AG08395 (cell line): ENCODE measurements at places on chromosomes 16 and 17.

DNA sequence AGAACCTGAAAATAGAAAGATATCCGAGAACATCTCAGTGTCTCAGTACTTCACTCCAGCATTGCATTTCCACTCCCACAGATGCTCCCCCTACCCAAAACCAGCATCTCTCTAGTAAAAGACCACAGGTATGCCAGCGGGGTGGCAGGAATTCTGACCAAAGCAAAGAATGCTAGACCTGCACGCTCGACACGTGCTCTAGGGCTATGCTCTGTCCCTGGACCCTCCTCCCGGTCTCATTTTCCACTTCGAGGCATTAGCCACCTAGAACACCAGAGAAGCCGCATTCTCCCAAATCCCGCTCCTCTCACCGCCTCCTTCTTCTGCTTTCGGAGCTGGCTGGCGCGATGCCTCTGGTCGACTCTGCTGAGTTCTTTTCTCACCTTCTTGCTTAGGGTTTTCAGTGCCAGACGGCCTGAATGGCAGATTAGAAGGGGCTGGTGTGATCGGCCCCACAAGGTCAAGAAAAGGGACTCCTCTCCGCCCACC is 487 bp downstream of the TSR1 start:
- peak; percentile 12 for DNase-seq

GRCh38 chr17:48307814-48308411 is 122.1 kb downstream of the SKAP1 start:
- DNase-seq: peak; percentile 63

DNA sequence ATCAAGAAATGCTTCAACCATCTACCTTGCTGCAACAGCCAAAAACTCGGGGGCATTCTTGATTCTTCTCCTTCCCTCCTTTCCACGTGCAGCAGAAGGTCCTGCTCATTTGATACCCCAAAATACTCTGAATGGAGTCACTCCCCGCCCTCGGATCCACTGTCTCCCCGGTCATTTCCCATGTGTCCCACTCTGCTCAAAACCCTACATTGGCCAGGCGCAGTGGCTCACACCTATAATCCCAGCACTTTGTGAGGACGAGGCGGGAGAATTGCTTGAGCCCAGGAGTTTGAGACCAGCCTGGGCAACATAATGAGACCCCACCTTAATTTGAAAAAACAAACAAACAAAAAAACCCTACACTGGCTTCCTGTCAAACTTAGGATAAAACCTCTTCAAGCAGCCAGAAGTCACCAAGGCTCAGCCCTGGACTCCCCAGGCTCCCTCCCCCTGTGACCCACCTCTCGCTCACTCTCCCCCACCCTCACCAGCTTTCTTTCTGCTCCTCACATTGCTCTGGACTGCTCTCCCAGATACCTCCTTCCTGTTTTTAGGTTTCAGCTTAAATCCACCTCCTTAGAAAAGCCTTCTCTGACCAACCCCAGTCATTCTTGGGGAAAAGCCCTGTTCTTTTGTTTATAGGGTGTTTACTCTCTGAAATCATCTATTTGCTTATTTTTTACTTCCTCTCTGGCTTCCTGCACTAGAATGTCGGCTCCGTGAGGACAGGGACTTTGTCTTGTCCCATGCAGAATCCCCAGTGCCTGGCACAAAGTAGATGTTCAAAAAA is 2.8 kb downstream of the SLC13A2 start:
- no peak for DNase-seq

DNA sequence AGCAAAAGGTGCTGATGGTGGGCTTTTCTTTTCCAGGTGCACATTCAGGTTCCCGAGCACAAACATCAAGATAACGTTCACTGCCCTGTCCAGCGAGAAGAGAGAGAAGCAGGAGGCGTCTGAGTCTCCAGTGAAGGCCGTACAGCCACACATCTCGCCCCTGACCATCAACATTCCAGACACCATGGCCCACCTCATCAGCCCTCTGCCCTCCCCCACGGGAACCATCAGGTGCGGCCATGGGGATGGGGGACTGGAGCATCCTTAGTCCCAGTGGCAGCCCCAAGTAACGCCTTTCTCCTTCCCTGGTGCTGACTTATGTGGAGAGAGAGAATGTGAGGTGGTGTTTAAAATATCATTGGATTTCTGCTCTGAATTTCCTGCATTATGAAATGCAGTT is 43.8 kb downstream of the FOXK2 start:
- no peak for DNase-seq

DNA sequence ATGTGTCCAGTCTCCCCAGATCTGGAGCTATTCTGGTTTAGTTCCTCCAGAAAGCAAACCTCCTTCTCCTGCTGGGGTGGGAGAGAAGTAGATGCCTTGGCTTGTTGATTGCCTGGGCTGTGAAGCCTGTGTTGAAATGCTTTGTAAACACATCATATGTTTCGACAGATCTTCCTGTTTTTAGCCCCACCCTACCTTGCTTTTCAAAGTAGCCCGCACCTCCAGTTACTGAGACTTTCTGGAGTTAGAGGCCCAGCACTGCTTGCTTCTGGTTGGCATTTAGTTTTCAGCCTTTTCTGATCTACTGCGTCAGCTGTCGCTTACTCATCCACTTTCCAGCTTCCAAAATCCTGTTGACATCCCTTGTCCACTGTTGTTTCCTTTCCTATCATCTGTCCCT is 17.9 kb upstream of the NDEL1 start:
- DNase-seq: no peak

GRCh38 chr17:50830352-50830751 is 5.0 kb upstream of the WFIKKN2 start:
- DNase-seq: no peak

DNA sequence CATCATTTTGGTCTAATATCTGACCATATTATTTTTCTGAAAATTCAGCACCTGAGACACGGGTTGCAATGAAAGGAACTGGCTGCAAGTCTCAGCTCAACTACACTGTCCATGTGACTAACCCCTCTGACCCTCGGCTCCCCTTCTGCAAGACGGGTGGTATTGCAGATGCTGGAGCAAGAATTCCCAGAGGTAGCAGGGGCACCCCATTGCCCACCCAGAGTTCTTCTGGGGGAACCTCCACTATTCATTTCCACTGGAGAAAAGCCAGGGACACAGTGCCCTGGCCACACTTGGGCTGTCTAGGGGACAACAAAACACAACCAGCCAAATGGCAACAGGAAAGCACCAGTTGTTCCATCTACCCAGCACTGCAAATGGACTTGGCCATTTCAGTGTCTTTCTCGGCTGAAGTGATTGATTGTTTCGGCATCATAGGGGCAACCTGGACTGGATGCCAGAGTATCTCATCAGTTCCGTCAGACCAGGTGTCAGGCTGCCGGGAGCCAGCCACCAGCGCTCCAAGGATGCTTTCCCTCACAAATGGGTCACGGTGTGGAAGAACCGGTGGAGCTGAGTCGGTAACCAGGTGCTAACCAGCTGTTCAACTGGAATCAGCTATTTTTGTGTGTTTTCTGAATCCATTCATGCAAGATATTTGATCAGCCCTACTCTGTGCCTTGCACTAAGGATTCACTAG is 58.1 kb downstream of the C16orf78 start:
- DNase-seq: no peak

GRCh38 chr17:3474212-3474611 is 1.6 kb upstream of the ASPA start:
- DNase-seq: peak; percentile 14

- DNase-seq: no peak
Observed at GRCh38 chr17:31538080-31538762, 146.7 kb downstream of the RAB11FIP4 start.

DNA sequence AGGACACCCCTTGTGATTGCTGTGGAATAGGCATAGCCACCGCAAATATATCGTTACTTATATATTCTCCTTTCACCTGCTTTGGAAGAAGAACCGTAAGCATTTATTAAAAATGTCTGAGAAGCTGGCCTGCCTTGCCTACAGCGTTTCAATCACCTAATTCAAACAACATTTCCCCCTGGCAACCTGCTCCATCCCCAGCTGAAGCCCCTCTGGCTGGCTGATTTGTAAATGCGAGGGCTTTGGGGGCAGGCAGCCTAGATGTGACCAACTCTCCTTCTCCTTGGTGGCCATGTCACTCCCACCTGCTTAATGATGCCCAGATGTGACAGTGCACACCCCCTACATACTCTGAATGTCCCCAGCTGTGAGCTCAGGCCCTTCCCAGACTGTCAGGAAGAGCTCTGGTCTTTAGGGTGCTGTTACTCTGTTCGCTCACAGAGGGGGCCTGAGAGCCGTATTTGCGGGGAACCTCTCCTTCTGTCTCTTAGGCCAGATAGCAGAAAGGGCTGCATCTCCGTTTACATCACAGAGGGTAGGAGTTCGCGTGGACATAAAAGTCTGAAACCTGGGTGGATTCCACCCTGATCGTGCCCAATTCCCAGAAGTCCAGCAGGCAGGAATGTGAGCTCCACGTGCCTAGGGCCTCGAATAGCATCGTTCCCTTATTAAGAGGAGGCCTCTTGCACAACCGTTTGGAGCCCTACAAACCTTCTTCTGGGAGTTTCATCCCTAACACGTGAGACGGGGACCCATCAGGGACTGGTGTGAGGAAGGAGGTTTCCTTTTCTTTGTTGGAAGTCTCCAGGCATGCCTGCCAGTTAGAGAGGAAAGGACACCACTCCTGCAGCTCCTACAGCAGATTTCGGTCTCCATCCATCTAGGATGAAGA is 2.4 kb upstream of the SDK2 start:
- peak; percentile 71 for DNase-seq

DNA sequence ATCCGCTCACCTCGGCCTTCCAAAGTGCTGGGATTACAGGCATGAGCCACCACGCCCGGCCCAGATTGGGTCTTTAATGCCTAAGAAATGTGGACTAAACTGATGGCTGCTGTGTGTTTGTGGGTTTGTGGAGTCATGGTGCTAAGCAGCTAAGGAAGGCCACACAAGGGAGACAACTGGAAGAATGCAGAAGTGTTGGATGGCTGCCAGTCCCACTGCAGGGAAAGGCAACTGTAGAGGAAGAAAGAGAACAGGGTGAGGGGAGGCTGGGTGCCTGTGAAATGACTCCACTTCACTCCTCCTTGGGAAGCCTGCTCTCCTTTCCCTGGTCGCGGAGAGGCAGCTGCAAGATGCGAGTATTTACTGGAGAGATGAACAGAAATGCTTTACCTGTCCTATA is 23.5 kb upstream of the SIAH1 start:
- peak; percentile 53 for DNase-seq

GRCh38 chr16:66344533-66345145 is 21.9 kb upstream of the CDH5 start:
- DNase-seq: peak; percentile 64

GRCh38 chr16:78097548-78097947 is 1.9 kb upstream of the WWOX start:
- no peak for DNase-seq

- DNase-seq: no peak
Observed at GRCh38 chr17:76940738-76941350, 72.6 kb downstream of the MGAT5B start.

GRCh38 chr17:10096596-10096995 is 101.8 kb downstream of the GAS7 start:
- DNase-seq: no peak

DNA sequence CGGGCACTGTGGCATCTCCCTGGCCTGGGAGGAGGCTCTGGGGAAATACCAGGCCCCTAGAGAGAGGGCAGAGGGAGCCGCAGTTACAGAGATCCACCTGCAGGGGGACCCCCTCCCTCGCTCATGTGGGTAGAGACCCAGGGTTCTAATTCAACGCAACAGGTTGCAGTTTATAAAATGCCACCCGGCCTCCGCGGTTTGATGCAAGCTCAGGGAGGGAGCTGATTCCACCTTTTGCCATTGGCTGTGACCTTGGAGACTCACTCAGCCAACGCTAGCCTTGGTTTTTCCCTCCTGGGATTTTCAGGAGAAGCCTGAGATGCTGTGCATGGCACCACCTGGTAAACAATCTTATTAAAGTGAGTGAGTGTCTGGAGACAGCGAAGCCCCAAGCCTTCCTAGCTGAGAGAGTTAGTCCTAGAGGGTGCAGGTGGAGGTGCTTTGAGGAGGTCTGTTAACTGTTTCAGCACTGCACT is 12.1 kb downstream of the TTLL6 start:
- peak; percentile 82 for DNase-seq

GRCh38 chr17:78912082-78912481 is 9.1 kb upstream of the CEP295NL start:
- DNase-seq: no peak

DNA sequence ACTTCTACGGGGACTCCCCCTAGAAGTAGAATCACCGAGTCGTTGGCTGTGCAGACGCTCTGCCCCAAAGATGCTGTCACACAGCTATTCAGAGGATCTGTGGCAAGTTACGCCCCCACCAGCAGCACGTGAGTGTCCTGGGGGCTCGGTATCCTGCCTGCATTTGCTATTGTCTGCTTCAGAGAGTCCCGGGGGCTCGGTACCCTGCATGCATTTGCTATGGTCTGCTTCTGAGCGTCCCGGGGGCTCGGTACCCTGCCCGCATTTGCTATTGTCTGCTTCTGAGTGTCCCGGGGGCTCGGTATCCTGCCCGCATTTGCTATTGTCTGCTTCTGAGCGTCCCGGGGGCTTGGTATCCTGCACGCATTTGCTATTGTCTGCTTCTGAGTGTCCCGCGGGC is 23.8 kb upstream of the ZNF469 start:
- no peak for DNase-seq

DNA sequence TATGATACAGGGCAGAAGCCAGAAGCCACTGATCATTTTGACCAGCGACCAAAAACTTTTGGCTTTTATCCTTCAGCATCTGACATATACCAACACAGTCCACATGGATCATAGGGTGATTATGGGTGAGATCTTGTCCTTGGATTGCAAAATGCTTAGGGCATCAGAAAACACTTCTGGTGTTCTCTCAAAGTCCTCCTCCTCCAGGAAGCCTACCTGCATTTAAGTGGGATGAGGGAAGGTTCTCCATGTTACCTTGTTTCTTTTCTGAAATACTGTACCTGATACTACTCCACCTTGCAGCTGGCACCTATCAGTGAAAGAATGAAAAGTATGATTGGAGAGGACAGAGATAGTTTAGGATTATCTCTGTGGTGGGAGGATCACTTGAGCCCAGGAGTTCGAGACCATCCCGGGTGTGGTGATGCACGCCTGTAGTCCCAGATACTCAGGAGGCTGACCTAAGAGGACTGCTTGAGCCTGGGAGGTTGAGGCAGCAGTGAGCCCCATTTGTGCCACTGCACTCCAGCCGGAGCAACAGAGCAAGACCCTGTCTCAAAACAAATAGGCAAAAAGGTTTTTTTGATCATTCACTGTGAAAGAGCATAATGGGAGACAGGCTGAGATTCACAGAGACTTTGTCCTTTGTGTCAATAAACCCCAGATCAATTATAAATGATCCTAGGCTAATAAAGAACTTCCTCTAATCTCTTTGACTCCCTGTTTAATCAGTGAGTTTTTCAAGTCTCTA is 46.8 kb upstream of the B4GALNT2 start:
- DNase-seq: no peak

GRCh38 chr16:66064801-66065530 is 301.5 kb upstream of the CDH5 start:
- no peak for DNase-seq

DNA sequence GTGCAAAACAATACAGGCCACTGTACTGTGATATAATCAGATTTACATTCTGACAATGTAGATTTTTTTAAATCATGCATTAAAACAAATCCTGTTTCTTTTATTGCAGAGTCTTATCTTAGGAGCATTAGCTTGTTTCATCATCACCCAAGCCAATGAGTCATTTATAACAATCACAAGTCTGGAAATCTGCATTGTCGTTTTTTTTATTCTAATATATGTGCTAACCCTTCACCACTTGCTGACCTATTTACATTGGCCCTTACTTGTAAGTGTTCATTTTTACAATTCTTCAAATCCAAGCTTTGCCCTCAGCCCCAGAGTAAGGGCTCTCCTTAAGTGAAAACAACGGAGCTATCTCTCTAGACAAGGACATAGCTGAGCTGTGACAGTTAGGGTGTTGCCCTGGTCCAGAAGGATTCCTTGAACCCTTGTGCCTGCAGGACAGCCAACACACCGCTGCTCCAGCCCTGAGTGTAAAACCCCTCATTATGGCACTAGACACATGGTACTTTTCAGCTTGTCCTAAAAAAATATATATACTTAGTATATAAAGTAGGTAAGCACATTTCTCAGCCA is 3.7 kb downstream of the CMTM1 start:
- DNase-seq: no peak
